ENCODE measurements at places on chromosomes 2 and 18. TPM values are rescaled to one million over a fixed set of nuclear protein-coding genes. Genes with fewer than 3 reads are reported as not detected.

FIGLA gene
- total RNA-seq: not detected

DNA sequence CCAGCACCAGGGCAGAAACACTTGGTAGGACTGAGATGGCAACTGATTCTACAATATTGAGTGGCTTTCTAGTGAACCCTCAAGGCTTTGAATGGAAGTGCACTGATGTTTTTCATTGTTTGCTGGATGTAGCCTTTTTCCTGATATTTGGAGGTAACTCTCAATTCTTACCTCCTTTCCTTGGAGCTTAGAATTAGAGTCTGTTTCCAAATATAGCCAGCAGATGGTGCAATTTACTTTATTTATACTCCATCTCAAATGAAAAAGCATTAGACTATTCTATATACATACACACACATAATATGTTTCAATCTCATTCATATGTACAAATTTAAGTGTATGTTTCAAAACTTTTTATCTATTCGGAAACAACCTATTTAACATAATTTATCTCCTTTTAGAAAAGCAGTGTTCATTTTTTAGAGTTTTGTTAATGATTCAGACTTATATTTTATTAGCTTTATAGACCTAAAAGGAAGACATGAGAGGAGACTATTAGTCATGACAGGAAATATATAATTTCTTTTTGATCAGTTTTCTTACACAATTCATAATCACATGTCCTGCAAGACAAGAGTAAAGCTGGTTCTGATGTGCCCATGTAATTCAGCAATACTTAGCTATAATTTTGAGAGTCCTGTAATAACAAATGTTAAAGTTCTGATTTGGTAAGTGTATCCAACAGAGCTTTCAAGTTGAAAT, 124.8 kb downstream of the NUP35 start:
- H3K27ac ChIP-seq: no peak overlapping the region
- no peaks in the 10 kb centered on the region for H3K27me3 ChIP-seq
- no peak for DNase-seq
- no peaks in the 10 kb centered on the region for H3K36me3 ChIP-seq
- H3K4me3 ChIP-seq: no peak overlapping the region

DNA sequence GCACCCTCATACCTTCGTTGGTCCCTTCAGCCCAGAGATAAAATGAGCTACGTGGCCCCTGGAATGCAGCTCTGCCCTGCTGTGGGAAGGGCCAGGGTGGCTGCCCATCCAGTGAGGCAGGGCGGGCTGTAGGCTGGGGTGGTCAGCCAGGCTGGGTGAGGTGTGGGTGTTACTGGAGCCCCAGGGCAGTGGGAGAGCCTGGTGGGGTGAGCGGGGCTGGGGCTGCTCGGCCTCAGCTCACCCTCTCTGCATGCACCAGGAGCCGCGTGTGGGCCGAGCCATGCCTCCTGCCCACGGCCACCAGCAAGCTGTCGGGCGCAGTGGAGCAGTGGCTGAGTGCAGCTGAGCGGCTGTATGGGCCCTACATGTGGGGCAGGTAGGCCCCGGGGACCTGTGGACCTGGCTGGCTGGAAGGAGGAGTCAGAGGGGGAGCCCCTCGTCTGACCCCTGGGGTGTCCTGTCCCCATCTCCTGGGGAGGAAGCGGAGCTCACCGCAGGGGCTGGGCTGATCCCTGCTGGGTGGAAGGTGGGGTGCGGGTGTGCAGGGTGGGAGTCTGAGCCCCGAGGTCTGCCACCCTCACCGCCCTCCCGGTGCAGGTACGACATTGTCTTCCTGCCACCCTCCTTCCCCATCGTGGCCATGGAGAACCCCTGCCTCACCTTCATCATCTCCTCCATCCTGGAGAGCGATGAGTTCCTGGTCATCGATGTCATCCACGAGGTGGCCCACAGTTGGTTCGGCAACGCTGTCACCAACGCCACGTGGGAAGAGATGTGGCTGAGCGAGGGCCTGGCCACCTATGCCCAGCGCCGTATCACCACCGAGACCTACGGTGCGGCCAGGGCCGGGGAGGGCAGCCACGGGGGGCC, 5.5 kb downstream of the RNPEPL1 start:
- H3K4me3 ChIP-seq: no peak overlapping the region
- H3K36me3 ChIP-seq: peaks cover 6% of the 10 kb centered on the region
- no peak for DNase-seq
- H3K27ac ChIP-seq: no peak overlapping the region

KIF5C gene
- 1.6 TPM for total RNA-seq

IL1RN gene
- total RNA-seq: 6.0 TPM

FBLN7 gene
- 0.66 TPM for total RNA-seq

FEV gene
- 6.5 TPM for total RNA-seq

RAB12 gene
- 11.2 TPM for total RNA-seq
